ENCODE measurements at places on chromosomes 16 and 17.

DNA sequence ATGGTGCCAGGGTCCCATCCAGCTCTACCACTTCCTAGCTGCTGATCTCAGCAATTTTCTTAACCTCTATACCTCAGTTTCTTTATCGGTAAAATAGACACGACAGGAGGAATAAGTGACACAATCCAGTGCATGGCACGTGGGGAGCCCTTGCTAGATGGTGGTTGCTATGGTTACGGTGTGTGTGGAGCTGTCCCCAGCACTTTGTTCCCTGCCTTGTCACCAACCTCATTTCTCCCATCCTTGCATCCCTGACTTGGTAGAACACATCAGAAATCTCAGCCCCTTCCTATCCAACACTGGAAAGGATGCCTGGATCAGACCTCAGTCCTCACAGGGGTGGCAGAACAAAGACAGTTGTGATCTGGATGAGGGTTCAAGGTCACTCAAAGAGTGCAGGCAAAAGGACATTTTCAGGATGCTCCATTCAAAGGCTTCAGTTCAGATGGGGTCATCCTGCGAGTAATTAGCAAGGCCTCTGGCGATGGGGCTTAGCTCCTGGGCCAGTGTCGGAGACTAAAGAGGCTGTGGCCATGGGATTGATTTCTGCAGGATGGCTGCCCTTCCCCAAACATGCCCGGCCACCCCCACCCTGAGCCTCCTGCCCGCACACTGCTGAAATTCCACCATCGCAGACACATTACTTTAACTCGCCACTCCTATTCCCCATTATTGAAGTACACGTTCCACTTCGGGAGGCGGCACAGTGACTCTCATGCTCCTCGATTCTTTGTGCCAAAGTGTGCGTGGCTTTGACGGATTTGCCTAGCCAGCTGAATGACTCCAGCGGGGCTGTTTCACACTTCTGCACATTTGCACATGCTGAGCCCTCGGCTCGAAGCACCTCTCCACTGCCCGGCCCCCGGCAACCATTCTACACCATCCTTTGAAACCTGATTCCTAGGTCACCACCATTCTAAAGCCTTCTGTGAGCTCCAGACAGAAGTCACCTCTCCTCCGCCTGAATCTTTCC, 40.3 kb downstream of the WNT3 start:
- no peak for DNase-seq

- DNase-seq, result no peak
Observed at GRCh38 chr17:68210570-68211315, 37.1 kb upstream of the AMZ2 start.

- no peak for DNase-seq
Observed at GRCh38 chr17:58786586-58787295, 31.1 kb downstream of the PPM1E start.

- DNase-seq, result no peak
Observed at GRCh38 chr17:77485089-77485833, 344.5 kb downstream of the SEC14L1 start.

DNA sequence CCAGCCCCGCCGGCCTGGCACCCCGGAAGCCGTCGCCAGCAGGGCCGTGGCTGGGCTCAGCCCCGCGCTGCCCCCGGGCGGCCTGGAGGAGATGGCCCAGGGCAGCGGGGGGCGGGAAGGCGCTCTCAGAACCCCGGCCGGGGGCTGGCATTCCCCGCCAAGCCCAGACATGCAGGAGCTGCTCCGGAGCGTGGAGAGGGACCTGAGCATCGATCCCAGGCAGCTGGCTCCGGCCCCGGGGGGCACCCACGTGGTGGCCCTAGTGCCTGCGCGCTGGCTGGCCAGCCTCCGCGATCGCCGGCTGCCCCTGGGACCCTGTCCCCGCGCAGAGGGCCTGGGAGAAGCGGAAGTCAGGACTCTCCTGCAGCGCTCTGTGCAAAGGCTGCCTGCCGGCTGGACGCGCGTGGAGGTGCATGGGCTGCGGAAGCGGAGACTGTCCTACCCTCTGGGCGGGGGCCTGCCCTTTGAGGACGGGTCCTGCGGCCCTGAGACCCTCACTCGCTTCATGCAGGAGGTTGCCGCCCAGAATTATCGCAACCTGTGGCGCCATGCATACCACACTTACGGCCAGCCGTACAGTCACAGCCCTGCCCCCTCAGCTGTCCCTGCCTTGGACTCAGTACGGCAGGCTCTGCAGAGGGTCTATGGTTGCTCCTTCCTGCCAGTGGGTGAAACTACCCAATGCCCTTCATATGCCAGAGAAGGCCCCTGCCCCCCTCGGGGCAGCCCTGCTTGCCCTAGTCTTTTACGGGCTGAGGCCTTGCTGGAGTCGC, 551 bp downstream of the WDR81 start:
- DNase-seq, result no peak

- no peak for DNase-seq
Observed at GRCh38 chr17:69286257-69286656, 40.7 kb downstream of the ABCA5 start.

DNA sequence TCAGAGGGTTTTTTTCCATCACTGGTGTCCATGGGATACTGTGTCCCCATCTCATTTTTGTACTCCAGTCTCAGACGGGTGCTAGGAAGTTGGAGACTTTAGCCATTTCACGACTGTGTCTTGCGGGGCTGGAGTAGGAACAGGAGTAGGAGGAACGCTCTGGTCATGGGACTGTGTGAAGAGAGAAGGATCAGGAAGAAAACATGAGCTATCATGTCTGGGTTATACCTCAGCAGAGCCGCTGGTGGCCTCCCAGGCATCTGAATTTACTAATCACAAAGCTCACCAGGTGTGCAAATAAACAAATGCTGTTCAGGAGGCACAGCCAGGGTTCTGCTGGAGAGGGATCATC, 225.4 kb downstream of the SEC14L1 start:
- no peak for DNase-seq

DNA sequence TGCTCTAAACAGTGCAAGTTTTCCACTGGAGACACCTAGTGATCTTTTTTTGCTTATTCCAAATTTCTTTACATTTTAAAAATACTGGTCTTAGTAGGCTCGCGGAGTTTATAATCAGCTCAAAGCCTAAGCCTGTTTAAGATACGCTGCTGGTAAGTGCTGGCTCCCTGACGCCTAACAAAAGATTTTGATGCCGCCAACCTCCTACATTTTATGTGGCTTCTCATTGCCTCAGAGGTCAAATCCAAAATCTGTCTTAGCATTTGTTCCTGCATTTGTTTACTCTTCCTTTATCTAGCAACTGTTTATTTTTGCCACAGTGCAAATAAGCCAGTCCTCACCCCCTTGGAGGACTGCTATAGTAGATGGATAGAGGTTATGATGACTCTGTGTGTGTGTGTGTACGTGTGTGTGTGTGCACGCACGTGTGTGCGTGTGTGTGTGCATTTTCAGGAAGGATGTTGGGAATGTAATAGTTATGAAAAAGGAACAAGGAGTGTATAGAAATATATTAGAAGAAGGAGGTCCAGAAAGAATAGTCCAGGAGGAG, 24.8 kb downstream of the HS3ST3B1 start:
- DNase-seq, result no peak

GRCh38 chr17:19718613-19719354, 2.4 kb upstream of the SLC47A2 start:
- DNase-seq, result no peak

DNA sequence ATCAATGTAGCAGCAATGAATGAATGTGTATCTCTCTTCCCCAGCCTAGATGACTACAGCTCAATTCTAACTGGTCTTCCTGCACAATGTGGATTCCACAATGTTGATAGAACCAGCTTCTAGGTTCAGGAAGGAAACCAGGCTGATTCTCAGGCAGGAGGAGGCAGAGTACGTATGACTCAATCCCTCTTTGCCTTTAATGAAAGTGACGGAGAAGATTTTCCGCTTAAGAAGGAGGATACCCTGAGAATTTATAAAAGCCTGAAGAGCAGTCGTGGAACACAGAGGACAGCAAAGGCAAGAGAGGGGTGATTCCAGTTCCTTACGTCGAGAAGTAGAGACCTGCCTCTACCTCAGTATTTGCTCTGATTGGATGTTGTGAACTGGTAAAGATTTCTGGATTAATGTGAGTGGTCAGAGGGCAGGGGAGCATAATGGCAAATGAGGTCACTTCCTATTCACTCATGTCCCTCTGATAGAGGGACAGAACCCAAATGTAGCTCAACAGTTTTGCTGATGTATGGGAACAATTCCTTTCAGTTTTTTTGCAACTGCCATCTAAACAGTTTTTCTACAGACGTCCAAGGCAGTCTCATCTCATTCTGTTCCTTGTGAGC, 15.0 kb upstream of the SLC16A11 start:
- DNase-seq, result no peak

Data from bone marrow (tissue), 2 donors.